ENCODE measurements at places on chromosomes 5 and 9. TPM values are rescaled to one million over a fixed set of nuclear protein-coding genes. Genes with fewer than 3 reads are reported as not detected.

Gene SOX30
- total RNA-seq = 0.18 TPM

Gene PCDHGC4
- total RNA-seq = 63.2 TPM

Gene COL27A1
- 15.5 TPM for total RNA-seq

Gene ST8SIA4
- 36.2 TPM for total RNA-seq

Gene CENPK
- total RNA-seq = 29.6 TPM

Gene MEIKIN
- not detected for total RNA-seq

DNA sequence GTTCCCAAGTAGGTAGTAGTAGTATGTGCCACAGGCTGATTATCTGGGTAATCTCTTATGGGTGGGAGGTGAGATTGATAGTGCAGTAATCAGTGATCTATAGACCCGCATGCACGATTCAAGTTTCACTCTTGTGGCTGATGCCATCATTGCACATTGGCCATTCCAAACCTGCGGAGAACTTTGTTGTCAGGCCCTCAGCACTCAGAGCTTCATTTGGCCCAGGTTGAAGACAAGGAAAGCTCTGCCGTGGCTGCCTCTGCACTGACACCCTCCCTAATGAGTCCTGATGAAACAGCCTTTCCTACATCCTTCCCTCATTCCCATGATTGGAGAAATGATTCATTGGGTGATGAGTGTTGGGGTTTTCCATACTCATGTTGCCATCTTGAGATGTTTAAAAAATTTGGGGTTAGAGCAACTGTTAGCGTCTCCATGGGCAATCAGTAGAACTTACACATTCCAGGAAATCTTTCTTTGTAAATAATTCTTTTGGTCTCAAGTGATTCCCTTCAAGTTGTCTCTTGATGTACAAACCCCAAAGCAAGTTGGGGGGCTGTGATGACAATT, 22.9 kb downstream of the PROP1 start:
- DNase-seq = no peak

DNA sequence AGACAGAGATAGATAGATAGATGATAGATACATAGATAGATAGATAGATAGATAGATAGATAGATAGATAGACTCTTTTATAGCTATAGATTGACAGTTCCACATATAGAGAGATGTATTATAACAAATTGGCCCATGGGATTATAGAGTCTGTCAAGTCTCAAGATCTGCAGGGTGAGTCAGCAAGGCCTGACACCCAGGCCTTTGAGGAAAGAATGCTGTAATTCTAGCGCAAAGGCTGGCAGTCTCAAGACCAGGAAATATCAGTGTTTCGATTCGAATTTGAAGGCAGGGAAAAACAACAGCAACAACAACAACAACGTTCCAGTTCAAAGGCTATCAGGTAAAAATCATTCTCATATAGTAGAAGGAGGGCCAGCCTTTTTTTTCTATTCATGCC, 339.2 kb upstream of the CDH9 start:
- no peak for DNase-seq

GRCh38 chr5:6615034-6615815, 17.6 kb downstream of the NSUN2 start:
- no peak for DNase-seq

DNA sequence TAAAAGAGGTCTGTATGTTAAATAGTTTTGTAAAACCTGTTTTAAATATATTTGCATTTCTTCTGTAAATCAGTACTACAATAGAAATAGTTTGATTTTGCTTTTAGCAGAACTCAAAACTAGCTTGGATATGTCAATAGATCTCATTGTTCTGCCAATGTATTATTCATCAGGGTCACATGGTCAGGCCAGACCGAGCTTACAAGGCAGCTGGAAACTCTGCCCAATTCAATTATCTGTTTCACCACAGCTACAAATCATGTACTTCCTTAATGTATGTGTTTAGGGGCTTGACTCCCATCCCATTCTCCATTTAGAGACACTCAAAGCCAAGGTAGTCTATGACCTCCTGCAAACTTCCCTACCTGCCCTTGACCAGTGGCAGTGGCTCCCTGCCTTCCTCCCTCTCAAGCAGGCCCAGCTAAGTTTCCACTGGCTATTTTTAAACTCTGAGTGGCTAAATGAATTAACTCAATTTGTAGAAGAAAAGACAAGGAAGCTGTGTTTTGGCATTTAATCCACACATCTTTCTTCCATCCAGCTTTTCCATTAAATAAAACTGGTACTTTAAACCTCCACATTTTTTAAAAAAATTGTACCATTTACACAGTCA, 46.4 kb upstream of the SELENOP start:
- DNase-seq = no peak

DNA sequence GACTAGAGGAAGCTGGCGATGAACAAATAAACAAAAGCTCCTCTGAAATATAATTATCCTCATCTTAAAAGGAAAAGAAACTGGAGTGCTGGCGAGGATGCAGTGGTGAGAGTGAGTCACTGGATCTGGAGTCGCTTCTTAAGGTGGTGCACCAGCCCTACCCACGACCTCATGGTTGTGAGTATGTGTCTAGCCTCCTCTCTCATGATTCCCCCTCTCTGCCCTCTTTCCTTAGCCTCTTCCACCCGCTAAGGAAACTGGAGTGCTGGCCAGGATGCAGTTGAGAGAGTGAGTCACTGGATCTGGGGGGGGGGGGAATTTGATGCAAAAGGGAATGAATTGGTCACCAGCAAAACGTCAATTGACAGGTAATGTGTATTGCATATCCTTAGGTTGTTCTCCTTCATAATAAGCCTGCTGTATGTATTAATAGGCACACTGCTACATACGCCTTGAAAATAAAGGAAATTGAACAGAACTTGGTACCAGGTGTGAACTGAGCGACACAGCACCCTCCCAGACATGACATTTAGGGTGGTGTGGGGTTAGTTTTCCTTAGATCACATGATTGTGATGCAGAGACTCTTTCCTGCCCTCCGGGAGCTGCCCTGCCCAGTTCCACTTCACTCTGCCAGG, 36.3 kb upstream of the EBF1 start:
- DNase-seq = no peak

DNA sequence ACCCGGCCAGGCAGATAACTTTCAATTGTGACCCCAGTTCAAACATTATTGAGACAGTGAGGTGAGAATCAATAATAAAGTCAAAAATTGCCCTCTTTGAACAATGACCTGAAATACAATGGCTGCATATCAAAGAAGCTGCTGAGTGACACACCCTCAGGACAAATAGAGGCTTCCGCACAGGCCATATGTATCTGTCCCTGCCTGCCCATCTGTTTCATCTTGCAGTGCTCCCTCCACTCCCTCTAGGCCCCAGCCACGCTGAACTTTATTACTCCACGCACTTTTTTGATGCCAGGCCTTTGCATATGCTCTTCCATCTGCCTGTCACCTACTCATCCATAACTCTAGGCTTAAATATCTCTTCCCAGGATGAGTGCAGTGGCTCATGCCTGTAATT, 15.9 kb upstream of the PFDN1 start:
- DNase-seq = no peak

DNA sequence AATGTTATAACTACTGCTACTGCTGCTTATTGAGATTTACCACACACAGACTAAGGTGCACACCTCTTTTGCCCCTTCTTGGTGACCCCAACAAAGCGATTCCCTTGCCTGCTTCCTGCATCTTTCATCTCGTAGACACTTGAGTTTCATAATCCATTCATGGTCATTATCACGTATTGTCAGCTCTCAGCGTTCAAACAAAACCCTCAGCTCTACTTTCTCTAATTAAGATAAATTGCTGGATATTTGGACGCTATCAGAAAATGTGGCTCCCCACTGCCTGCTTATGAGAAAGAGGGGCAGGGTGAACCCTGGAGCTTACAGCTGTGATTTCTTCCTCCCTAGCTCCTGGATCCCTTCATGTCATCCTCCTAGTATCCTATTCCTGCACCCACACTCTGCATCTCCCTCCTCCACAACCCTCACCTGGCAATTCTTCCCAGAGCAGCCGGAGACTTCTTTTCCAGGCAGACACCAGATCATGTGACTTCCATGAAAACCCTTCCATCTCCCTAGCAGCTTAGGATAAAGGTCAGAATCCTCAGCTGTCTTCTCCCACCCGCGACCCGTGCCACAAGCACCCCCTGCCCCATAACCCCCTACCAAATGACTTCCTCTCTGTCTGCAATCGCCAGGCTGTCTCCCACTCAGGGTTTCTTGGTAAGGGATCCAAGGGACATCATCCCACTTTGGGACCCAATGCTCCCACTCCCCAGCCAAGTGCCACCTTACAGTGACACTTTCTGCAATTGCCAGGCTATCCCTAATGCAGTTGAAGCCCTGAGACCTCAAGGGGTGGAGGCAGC, 146.5 kb downstream of the NSG2 start:
- DNase-seq = no peak

DNA sequence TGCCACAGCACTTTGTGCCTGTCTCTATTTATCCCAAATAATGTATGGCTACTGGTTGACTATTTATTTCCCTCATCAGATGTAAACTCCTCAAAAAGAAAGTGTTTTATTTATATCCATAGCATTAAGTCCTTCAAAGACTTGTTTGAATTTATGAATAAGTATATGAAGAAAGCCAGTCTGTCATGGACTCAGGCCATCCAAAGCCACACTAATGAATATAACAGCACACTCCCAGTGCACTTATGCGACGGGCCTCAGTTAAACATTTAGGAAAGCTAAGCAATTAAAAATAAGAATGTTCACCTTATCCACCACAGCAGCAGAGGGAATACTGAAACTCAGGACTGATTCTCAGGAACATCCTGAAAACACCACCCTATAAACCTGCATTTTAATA, 77.5 kb downstream of the DENND1A start:
- DNase-seq = no peak

- DNase-seq = no peak
These were observed 430 bp upstream of the MSH3 start for GRCh38 chr5:80654054-80654390.

DNA sequence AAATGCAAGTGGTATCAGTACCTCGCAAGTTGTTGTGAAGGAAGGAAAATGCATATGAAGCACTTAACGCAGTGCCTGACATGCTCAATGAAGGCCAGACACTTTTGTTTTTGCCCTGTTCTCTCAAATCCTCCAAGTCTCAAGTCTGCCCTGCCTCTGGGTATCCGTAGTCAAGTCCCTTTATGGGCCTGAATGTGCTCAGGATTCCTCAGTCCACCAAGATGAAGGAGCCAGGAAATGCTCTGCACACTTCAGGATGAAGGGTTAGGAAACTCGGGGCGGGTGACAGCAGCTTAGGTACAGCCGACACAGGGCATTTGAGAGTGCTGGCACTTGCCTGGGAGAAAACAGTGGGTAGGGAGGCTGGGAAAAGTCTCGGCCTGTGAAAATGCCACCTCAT, 1.4 kb downstream of the ECSCR start:
- DNase-seq = no peak

- DNase-seq = no peak
These were observed 18.7 kb downstream of the IFT74 start for GRCh38 chr9:26974927-26975326.

DNA sequence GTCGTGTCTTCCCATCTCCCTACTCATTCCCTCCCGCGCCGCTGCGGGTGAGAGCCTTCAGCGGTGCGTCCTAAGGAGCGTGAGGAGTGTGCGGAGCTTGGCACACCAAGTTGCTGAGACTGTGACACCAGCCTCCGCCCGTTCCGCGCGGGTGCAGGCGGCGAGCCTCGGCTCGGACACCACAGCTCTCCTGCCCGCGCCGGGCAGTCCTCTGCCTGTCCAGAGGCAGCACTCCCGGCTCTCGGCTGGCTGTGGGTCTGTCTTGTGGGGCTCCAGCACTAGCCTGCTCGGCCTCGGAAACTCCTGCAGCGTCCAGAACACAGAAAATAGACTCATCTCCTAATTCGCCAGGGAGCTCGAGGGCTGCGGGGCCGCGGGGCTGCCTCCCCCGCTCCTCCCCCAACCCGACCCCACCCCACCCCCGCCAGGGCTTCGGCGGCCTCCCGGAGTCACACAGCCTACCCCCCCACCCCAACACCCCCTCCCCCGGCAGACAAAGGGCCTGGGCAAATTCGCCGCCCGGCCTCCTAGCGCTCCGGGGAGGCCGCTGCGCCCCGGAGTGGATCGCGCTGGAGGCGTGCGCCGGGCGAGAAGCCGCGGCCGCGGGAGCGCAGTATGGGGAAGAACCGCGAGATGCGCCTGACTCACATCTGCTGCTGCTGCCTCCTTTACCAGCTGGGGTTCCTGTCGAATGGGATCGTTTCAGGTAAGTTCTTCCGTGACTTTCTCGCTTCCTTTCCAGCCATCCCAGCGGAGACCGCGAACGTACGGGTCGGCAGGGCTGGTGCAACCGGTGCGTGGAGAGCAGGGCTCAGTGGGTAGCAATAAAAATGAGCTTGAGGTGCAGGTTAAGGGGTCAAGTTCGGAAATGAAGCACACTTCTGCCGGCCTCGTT, at the start of gene ADAMTS19:
ADAMTS19 (plus strand) TSS at position 522 of the 895 bp plus-strand sequence; CDS start at position 616, 94 bp downstream.
- no peak for DNase-seq

DNA sequence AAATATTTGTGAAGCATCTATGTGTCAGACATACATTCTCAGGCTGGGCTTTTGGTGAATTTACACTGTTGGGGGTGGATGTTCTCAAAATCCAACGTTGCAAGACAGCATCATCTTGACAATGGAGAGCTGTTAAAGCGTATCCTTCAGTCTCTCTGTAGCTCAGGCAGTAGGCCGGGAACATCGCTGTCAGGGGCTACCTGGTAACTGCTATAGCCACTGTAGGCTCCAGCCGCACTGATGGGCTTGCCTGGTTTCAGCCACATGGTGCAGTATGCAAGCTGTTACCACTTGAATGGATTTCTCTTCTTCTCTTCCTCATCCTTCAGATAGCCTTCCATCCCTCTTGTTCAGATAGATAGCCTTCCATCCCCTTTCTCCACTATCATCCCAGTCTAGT, 51.7 kb downstream of the DRD1 start:
- DNase-seq = no peak

DNA sequence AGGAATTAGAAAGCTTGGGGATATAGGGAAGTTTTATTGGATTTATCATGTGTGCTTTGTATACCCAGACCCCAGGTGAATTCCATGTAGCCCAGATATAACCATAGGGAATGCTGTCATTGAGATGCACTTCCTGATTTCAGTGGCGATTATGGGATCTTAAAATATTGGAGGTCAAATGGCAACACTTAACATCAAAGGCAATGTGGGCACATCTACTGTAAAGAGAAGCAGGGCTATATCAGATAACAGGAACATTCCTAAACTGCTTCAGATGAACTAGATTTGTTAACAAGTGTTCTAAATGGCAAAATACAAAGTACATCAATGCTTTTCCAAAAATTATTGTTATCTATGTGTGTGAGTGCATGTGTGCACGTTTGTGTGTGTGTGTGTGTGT, 883.5 kb upstream of the EDIL3 start:
- no peak for DNase-seq

GRCh38 chr9:7433508-7434292, 365.9 kb downstream of the DMAC1 start:
- DNase-seq = no peak

- DNase-seq = peak; percentile 50
These were observed 60.2 kb upstream of the SLC2A8 start for GRCh38 chr9:127336506-127337352.

DNA sequence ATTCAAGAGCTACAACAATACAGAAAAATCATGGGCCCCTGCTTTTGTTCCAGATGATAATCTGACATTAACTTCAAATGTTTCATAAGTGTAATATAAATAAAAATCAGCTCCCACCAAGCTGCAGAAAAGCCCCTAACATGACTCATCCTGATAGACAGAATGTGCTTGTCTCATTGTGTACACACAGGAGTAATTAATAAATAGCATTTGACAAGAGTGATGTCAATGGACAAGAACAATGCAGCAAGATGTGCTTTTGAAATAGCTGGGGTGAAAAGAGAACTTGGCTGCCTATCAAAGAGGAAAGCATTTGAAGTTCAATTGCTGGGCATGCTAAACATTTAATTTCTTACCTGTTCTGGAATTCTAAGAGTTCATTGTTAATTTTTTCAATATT, 79.2 kb downstream of the DNAH5 start:
- DNase-seq = no peak

GRCh38 chr5:109849478-109850088, 159.9 kb downstream of the MAN2A1 start:
- no peak for DNase-seq
